ENCODE measurements at places on chromosomes 16 and 17.

DNA sequence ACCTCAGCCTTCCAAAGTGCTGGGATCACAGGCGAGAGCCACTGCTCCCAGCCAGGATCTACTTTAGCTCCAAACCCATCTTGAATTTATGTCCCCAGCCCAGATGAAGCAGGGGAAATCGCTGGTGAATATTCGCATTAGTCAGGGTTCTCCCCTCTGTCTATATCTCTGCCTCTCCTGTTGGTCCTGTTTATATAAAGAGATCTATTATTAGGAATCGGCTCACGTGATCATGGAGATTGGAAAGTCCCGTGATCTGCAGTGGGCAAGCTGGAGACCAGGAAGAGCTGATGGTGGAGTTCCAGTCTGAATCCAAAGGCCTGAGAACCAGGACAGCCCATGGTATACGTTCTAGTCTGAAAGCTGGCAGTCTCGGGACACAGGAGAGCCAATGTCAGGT, 382.8 kb downstream of the SEC14L1 start:
- no peak for DNase-seq

DNA sequence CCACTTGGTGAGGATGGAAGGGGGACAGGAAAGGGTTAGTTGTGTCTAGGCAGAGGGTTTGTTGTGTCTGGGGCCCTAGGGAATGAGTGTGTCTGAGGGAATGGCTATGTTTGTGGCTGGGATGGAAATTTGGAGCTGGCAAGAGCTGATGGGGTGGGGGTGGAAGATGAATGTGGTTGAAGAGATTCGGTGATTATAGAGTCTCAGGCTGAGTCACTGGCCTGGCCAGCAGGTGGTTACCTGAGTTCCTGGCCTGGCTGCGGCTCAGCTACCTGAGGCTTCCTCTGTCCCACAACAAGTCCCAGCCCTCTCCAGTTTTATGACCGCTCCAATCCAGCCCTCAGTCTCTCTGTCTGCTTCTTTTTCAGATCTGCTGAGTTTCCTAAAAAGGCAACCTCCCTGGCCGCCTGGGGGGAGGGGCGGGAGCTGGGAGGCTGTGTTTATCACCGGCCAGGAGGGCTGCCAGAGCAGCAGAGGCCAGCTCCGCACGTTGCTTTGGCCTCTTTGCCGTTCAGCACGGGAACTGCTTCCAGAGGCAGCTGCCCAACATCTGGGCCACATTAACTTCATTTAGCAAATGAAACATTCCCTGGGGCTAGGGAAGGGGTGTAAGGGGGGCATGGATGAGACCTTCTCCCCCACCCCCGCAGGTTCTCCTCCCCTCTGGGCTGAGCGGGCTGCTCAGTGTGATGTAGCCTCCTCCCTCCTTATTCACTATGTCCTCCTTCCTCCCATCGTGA, 21.8 kb downstream of the ITGB3 start:
- no peak for DNase-seq

- DNase-seq, result no peak
Observed at GRCh38 chr17:61443475-61443882, 8.7 kb upstream of the TBX4 start.

- DNase-seq, result no peak
Observed at GRCh38 chr16:73350707-73351452, 303.0 kb upstream of the ZFHX3 start.

DNA sequence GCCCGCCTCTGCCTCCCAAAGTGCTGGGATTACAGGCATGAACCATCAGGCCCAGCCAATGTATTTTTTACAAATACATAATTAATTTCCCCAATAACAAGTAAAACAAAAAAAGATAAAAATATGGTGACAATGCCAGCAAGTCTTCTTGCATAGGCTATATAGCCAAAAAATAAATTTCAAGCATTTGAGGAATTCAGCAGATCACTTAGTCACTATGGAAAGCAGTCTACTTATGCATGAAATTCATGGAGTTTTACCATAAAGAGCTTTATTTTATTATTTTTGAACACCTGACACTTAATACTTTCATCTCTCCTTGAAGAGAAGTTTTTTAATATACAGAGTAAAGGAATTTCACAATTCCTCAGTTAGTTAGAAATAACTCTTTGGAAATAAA, 56.4 kb downstream of the BRIP1 start:
- DNase-seq, result no peak
